Activated naive CD4-positive, alpha-beta T cell treated with anti-CD3 and anti-CD28 coated beads, Interleukin-2, amount 50 U/mL, for 16 hours (primary cell): ENCODE measurements at places on chromosomes 3 and 15.

DNA sequence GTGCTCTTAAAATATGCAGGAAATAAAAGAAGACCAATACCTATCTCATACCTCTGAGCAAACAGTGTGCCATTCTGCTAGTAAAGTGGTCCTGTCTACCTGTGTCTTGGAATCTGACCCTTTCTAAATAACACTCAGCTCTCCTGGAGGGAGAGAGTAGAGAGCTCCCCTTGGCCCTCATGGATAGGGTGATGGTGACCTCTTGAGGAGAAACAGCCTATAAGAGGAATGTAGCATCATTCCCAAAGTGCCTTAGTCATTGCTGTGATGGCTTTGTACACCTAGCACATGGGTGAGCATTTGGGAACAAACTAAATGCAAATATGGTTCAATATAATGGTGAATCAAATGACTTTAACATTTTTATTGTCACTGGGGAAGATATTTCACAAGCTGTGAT is 10.0 kb downstream of the SNTN start:
- no peak for DNase-seq

- DNase-seq = no peak
These were observed 354.4 kb downstream of the TUSC7 start for GRCh38 chr3:117063930-117064329.

DNA sequence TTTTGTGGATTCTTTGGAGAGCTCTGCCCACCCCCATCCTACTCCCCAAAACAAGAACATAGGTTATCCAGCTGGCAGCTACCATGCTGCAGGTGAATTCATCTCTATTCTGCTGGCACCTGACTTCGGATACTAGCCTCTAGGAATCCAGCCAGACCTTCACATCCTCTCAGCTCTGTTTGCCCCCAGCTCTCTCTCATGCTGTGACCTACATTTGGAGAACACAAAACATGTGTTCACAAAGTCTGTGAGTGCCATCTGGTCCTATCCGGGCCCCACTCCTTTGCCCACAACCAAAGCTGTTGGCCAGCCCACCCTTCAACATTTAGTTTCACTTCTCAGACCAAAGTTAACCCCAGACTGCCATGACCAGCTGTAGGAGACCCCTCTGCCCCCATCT is 89.4 kb upstream of the C3orf80 start:
- DNase-seq = no peak

GRCh38 chr3:72335458-72336095 is 512.7 kb downstream of the SHQ1 start:
- DNase-seq = no peak

GRCh38 chr3:150091626-150092025 is 120.9 kb upstream of the PFN2 start:
- DNase-seq = no peak

- no peak for DNase-seq
These were observed 105.3 kb downstream of the CTNNB1 start for GRCh38 chr3:41304593-41304992.

GRCh38 chr3:159672728-159673688 is 315.6 kb upstream of the IL12A start:
- no peak for DNase-seq
